ENCODE measurements at places on chromosomes 7 and 10.
A peak's percentile ranks its signal among the peaks of the same experiment; 100 is the strongest.

GRCh38 chr7:16299853-16300252, 121.5 kb downstream of the CRPPA start:
- no peak for DNase-seq

- DNase-seq: peak; percentile 71
These were observed 67.5 kb downstream of the ATXN7L1 start for GRCh38 chr7:105808703-105809590.

- no peak for DNase-seq
These were observed 32.3 kb downstream of the RPS24 start for GRCh38 chr10:78066012-78066411.

GRCh38 chr10:30455816-30456215, 21.8 kb downstream of the MAP3K8 start:
- DNase-seq: no peak

- no peak for DNase-seq
These were observed 5.0 kb upstream of the PRKAR1B start for GRCh38 chr7:732094-732541.

DNA sequence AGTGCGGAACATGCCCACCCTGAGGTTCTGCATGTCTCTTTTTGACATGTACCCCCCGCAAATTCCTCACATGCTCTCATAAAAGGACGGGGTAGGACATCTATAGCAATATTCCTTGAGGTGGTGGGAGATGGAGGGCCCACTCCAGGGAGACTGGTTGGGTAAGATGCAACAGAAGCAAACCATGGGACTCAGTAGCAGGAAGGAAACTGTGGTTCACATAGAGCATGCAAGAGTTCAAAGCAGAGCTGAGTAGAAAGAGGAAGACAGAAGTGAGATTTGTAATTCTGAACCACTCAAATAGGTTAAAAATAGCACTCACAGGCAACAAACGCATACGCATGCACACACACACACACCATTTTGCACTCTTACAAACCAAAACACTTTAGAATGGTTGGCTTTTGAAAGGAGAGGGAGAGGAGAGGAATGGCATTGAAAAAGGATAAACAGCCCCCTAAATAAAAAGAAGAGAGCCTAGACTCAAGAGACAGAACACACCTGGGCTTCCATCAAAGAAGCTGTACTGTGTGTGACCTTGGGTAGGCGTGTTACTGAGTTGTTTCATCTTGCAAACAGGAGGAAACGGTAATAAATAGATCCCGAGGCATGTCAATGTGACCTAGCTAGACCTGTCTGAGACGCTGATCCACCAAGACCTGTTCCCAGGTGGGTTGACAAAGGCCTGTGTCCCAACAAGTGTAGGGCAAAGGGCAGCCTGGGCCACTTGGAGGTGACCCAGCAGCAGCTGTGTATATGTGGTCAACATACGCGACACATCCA, 77.6 kb upstream of the LRRC4 start:
- no peak for DNase-seq

DNA sequence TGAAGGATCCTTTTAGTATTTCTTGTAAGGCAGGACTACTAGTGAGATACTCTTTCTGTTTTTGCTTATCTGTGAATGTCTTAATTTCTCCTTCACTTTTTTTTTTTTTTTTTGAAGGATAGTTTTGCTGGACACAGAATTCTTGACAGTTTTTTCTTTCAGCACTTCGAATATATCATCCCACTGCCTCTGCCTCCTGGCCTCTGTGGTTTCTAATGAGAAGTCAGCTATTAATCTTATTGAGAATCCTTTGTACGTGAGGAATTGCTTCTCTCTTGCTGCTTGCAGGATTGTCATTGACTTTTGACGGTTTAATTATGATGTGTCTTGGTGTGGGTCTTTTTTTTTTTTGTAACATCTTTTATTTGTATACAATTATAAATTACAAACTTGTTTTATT, 12.6 kb upstream of the WAC start:
- DNase-seq: no peak

DNA sequence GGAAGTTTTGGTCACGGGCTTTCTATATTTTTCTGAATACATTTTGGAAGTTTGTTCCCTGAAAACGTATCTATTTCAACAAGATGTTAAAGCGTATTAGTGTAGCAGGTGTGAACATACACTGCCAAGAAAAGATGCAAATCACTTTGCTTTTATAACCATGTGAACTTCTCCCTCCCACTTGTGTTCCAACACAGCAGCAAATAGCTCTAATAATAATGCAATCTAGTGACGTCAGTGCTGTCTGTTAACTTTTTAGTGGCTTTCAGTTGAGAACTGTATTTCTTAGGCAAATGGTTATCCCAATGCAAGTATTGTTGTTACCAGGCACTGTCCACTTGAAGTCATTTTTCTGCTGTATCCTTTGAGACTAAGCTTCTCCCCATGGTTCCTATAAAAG, 188.4 kb upstream of the IGFBP3 start:
- DNase-seq: no peak

GRCh38 chr7:116618338-116619128, 53.5 kb upstream of the MET start:
- DNase-seq: no peak

GRCh38 chr10:656883-657282, 32.6 kb downstream of the DIP2C start:
- DNase-seq: no peak

- DNase-seq: peak; percentile 83
These were observed 531.1 kb upstream of the STEAP1 start for GRCh38 chr7:89623018-89623672.

GRCh38 chr7:155660758-155661093, 16.3 kb downstream of the RBM33 start:
- DNase-seq: no peak

GRCh38 chr7:74033372-74034311, 5.7 kb downstream of the ELN start:
- DNase-seq: no peak

DNA sequence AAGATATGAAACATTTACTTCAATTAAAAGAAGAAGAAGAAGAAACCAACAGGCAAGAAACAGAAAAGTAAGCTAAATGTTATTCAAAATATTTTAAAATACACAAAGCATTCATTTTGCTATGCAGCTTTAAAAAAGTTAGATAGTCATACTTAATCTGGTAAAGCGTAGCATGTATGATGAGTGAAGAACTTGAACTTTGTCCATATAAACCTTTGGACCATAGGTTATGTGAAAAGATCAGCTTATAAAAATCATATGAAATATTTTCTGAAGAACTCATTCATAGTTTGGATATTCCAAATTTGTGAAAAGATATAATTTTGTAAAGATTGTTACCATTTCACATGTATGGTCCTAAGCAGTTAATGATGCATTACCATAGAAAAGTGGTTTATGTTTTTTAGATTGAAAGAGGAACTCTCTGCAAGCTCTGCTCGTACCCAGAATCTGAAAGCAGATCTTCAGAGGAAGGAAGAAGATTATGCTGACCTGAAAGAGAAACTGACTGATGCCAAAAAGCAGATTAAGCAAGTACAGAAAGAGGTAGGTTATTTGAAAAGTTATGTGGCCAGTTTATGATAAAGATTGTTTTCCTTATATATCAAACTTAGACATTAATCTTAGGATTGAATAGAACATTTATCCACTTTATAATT, 37.3 kb downstream of the KIF20B start:
- no peak for DNase-seq

DNA sequence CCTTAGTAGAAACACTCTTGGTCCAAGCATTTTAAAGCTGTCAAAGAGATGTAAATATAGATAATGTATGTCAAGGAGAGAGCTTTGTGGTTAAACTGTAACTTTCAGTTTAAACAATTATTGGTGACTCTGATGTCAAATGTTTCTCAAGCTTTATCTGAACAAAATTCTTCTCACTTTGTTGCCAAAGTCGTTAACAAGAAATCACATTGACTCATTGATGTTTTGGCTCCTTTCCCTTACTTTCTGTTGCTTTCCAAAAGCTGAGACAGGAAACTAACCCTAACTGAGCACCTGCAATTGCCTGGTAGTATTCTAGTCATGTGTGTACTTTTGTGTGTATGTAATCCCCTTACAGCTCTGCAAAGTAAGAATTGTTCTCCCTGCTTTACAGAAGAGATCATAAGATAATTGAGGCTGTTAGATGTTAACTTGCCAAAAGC, 108.5 kb downstream of the CFTR start:
- no peak for DNase-seq

- peak; percentile 82 for DNase-seq
These were observed 48.3 kb downstream of the ZNF783 start for GRCh38 chr7:149310113-149310836.
